ENCODE measurements at places on chromosomes 2 and 18.
A peak's percentile ranks its signal among the peaks of the same experiment; 100 is the strongest.

- peak; percentile 61 for DNase-seq
Measured at GRCh38 chr2:66305718-66306117, 129.2 kb upstream of the MEIS1 start.

DNA sequence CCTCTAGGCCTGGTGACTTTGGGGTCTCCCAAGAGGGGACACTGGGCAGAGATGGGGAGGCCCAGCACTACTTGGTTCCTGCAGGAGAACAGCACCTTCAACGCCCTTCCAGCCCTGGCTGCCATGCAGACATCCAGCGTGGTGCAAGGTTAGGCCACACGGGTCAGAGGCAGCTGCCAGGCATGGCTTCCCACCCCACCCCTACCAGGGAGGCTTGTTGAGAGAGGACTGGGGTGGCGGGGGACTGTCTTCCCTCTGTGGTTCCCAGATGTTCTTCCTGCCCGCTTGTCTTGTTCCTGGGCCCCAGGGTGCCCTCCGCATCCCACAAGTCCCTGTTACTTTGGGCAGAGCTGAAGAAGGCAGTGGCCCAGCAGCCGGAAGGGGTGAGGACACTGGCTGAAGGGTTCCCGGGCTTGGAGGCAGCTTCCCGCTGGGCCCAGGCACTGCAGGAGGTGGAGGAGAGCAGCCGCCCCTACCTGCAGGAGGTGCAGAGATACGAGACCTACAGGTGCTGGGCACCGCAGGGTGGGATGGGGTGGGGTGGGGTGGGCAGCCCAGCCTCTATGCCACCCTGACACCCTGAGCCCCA, 4.5 kb downstream of the PROM2 start:
- DNase-seq: no peak

- DNase-seq: peak; percentile 16
Measured at GRCh38 chr2:3169106-3169870, 208.3 kb downstream of the EIPR1 start.

GRCh38 chr18:67475673-67476072, 40.8 kb downstream of the DSEL start:
- no peak for DNase-seq

- DNase-seq: no peak
Measured at GRCh38 chr2:176961775-176962619, 250.6 kb upstream of the HNRNPA3 start.

- DNase-seq: no peak
Measured at GRCh38 chr2:105125920-105126319, 88.1 kb downstream of the MRPS9 start.

- DNase-seq: no peak
Measured at GRCh38 chr2:60508339-60508917, 45.0 kb downstream of the BCL11A start.

DNA sequence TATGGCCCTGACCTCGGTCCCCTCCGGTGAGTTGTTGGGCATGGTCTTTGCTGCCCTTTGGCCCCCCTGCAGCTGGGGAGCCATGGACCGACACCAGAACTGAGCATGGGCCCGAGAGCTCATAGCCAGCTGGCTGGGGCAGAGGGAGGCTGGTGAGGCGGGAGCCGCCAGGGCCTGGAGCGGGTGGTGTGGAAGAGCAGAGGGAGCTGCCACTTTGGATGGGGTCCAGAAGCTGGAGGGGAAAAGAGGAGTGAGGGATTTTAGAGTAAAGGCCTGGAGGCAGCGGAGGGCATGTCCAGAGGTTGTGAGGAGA, 16.5 kb upstream of the CNNM3 start:
- DNase-seq: no peak

Data from left cardiac atrium (tissue), 4 donors.